ENCODE measurements at places on chromosomes 3 and 15.

DNA sequence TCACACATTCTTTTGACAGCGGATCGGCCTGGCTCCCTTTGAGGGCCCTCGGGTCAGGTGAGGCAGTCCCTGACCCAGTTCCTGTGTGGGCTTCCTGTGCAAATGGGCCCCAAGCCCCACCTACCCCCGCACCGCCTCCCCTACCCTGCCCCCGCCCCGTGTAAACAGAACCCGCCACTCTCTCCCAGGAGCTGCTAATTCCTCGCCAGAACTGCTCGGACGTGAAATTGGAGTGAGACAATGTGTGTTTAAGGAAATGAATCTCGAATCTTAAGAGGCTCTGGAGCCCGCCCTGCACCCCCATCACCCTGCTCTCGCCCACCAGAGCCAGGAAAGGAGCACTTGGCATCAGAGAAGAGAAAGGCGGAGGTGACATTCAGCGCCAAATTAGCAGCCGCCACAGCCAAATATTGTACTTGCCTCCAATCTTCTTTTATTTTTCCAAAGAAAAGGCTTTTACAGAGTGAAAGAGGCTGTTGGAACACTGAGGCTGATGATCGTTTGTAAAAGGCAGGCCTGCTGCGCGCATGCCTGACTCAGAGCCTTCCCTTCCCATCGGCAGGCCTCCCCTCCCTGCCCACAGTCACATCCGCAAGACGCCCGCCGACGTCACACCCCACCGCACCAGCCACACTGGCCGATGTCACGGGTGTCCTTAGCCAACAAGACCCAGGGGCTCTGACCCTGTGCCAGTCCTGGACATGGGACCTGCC lies 53.1 kb downstream of the CACNA2D2 start:
- peak; percentile 75 for DNase-seq

DNA sequence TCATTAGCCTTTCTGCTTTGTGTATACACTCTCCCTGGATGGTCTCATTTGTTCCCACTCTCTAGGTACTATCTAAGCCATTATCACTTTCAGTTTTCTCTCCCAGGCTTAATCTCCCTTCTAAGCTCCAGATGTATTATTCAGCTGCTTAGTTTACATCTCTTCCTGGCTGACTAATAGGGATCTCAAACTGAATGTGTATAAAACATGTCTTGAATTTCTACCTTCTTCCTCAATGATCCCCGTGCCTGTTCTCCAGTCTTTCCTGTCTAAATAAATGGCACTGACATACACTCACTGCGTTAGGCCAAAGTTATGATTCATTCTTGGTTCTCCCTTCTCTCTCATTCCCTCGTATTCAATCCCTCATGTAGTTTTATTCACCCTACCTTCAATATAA lies 127.3 kb downstream of the NR2F2 start:
- no peak for DNase-seq

- no peak for DNase-seq
Observed at GRCh38 chr3:114567771-114568170, 273.9 kb downstream of the TIGIT start.

DNA sequence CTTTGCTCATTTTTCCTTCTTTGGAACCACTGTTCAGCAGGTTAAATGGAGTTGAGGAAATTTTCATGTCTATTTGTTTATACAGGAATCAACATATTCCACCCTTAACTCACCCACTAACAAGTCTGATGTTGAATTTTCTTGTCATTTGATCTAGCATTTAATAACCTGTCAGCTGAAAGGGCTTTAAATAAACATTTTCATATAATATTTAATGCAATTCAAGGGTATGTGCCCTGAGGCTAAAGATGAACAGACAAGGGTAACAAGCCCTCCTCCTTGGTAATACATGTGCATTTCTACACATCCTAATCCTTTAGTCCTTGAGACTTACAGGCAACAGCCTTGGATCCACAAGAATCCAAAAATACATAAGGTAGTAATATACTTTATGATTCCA lies 435.0 kb upstream of the NR2F2 start:
- no peak for DNase-seq

- DNase-seq, result no peak
Observed at GRCh38 chr3:47782446-47783308, 984 bp upstream of the SMARCC1 start.

DNA sequence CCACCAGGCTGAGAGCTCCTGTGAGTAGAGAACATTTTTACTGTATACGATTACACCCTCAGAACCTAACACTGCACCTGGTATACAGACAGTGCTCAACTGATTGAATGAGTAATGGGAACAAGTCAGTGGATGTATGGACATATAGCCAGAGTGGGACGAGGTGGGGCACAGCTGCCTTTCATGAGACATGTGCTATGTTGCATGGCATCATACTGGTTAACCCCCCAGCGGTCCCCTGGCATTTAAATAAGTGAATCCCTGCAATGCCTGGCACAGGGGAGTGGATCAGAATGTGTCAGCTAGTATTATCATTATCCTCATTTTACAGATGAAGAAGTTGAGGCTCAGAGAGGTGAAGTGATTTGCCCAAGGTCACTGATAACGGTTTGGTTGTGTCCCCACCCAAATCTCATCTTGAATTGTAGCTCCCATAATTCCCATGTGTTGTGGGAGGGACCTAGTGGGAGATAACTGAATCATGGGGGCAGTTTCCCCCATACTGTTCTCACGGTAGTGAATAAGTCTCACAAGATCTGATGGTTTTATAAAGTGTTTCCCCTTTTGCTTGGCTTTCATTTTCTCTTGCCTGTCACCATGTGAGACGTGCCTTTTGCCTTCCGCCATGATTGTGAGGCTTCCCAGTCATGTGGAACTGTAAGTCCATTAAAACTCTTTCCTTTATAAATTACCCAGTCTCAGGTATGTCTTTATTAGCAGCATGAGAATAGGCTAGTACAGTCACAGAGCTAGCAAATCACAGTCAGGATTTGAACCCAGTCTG lies 56.0 kb upstream of the ATP2B2 start:
- no peak for DNase-seq

- DNase-seq, result no peak
Observed at GRCh38 chr3:51269466-51269865, 115.6 kb upstream of the MANF start.

DNA sequence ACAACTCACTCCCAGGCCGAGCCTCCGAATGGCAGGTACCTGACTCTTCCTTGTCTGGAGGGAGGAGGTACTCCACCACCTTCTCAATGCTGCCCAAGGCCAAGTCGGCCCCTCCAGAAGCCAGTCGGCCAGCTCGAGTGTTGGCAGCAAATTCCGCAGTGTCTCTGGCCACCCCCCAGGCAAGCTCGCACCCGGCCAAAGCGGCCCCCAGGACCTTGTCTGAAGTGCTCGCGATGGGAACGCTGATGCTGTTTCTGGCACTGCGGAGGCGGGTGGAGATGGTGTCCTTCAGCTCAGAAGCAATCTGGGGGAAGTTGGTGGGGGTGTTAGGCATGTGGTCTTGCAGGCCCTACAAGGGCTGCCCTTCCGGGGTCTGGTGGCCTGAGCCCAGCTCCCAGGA lies 9.2 kb downstream of the PLIN1 start:
- DNase-seq, result no peak

- no peak for DNase-seq
Observed at GRCh38 chr15:101368086-101368780, 73.2 kb upstream of the SNRPA1 start.

DNA sequence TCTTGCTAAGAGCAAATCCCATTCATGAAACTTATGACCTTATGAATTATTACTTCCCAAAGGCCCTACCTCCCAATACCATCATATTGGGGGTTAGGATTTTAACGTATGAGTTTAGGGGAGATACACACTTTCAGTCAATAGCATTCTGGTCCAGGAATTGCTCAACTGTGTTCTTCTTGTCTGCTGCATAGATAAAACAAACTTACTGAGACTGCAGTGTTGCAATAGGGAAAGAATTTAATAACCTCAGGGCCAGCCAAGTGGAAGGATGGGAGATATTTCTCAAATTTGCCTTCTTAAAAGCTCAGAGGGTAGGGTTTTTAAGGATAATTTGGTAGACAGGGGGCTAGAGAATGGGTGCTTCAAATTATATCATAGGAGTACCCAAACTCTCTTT lies 625.8 kb downstream of the OTOL1 start:
- DNase-seq, result no peak

DNA sequence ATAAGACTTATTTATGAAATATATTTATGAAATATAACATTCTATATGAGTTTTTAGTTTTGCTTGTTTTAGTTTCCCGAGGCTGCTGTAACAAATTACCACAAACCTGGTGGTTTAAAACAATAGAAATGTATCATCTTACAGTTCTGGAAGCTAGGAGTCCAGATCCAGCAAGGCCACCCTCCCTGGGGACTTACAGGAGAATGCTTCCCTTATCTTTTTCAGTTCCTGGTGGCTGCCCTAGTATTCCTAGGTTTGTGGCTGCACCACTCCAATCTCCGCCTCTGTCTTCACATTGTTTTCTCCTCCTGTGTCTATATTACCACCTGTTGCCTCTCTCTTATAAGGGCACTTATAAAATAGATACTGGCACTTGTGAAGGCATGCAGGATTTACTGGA lies 877.8 kb downstream of the TUSC7 start:
- DNase-seq, result no peak

DNA sequence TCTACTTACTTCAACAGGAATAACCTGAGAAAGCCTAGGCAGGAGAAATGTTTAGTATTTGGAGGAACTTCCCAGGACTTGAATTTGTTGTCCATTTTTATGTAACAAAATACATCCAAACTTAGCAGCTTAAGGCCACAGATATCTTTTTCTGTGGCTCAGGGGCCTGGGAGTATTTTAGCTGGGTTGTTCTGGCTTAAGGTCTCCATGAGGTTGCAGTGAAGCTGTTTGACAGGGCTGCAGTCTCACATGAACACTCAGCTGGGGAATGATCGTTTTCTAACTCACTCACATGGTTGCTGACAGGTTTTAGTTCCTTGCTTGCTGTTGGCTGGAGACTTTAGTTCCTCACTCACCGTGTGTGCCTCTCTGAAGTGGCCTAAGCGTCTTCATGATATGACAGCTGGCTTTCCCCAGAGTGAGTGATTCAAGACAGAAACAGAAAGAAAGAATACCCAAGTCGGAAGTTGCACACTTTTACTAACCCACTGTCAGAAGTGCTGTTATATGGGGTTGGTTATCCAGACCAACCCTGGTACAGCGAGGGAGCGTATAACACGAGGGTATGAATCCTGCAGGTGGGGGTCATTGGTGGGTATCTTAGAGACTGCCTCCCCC lies 229.7 kb upstream of the TBL1XR1 start:
- DNase-seq, result no peak

DNA sequence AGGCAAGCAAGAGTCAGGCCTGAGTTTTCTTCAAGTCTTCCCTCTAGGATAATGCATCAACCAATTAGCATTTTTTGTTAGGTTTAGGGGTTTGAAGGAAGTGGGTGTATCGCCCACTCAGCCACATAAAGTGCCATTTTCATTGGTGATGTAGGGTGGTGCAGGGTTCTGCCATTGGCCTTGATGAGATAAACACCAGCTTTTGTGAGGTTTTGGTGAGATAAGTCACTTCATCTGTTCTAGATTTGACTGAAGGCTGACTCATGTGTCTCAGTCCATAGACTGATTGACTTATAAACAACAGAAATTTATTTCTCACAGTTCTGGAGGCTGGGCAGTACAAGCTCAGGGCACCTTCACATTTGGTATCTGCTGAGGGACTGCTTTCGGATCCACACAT lies 84.5 kb upstream of the C3orf80 start:
- no peak for DNase-seq

DNA sequence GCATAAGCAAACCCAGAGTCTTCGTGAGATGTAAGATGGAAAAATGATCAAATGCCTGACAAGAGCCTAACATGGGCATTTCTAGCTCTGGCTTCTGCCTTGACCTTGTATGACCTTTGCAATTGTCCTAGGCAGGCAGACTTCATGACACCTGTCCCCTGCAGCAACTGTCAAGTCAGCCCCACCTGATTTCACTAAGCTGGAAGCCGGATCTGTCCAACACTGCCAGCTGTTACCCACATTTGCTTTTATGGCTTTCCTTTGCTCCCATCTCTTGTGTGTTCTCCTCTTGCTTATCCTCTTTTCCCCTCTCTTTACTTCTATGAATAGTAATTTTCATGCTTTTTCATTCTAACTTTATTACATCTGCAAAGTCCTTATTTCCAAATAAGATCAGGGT lies 48.5 kb upstream of the TNIK start:
- no peak for DNase-seq

GRCh38 chr3:67655364-67656121 lies 1.1 kb upstream of the SUCLG2 start:
- no peak for DNase-seq

GRCh38 chr3:141402476-141403171 lies 34.3 kb downstream of the ZBTB38 start:
- DNase-seq, result peak; percentile 12

DNA sequence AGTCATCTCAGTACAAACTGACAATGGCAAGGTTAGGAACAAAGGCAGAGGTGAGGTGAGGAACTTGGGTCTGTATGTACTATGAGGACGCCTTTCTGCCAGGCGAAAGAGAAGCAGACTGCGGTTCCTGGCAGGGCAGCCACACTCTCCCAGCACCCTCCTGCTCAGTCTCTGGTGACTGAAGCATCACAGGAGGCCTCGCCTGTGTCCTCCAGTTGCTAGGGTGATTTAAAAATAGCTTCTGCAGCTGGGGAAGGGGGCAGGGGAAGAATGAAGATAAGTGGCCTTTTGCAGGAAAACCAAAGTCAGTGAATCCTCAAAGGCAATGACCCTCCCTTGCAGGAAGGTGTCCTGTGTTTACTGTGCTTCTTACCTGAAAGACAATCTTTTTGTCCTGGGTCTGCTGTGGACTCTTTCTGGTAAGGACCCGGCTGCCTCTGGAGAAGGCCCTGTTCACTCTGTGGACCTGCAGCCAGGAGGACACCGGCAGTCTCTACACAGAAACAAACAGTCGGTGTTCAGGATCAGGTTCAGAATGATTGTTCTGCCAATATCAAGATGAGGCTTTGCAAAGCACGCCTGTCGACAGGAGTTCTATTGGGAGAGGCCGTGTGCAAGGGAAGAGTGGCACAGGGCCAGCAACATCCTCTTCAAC lies 65.7 kb upstream of the DGKG start:
- DNase-seq, result no peak

DNA sequence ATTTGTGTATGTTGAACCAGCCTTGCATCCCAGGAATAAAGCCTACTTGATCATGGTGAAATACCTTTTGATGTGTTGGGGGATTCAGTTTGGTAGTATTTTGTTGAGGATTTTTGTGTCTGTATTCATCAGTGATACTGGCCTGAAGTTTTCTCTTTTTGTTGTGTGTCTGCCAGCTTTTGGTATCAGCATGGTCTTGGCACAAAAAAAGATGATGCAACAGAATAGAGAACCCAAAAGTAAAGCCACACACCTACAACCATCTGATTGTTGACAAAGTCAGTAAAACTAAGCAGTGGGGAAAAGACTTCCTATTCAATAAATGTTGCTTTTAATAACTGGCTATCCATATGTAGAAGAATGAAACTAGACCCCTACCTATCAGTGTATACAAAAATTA lies 77.6 kb downstream of the TCF12 start:
- no peak for DNase-seq

DNA sequence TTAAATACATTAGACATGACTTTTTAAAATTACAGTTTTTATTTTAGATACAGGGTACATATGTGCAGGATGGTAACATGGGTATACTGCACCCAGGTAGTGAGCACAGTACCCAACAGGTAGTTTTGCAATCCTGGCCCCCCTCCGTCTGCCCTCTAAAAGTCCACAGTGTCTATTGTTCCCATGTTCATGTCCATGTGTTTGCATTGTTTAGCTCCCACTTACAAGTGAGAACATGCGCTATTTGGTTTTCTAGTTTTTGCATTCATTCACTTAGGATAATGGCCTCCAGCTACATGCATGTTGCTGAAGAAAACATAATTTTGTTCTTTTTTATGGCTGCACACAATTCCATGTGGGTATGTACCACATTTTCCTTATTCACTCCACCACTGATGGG lies 23.8 kb downstream of the C3orf70 start:
- no peak for DNase-seq
